HCT116 (cell line): ENCODE measurements at places on chromosomes 6 and 20. TPM values are rescaled to one million over a fixed set of nuclear protein-coding genes. Genes with fewer than 3 reads are reported as not detected.

DNA sequence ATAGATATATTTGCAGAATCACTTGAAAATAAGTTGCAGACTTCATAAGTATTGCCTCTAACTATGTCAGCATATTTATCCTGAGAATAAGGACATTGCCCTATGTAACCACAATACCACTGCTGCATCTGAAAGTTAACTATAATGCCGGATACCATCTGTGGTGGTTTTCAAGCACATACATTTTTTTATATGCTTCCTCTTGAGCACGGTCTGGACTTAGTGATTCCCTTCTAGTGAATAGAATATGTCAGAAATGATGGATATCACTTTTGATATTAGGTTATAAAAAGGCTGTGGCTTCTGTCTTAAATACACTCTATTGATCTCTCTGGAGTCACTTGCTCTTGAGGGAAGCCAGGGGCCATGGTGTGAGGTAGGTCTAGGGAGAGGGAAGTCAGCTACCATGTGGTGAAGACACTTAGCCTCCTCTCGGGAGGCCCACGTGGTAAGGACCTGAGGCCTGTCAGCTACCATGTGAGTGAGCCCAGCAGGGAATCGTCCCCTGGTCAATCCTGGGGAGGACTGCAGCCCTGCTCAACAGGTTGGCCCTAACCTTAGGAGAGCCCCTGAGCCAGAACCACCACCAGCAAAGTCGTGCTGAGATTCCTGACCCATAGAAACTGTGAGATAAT, 57.5 kb downstream of the CCDC170 start:
- H3K36me3 ChIP-seq, result no peaks in the 10 kb centered on the region
- H3K4me1 ChIP-seq, result no peaks in the 10 kb centered on the region
- no peak for DNase-seq
- H3K27me3 ChIP-seq, result no peaks in the 10 kb centered on the region
- H3K27ac ChIP-seq, result no peak overlapping the region
- no peak overlapping the region for H3K4me3 ChIP-seq

The PAK5 gene
- not detected for total RNA-seq

The ZMYND8 gene
- 29.0 TPM for total RNA-seq

The PDYN gene
- not detected for total RNA-seq

The CALHM4 gene
- total RNA-seq, result not detected
